ENCODE measurements at places on chromosomes 3 and 15. TPM values are rescaled to one million over a fixed set of nuclear protein-coding genes. Genes with fewer than 3 reads are reported as not detected.

CSPG5 gene
- 0.18 TPM for total RNA-seq

ONECUT1 gene
- total RNA-seq = 0.14 TPM

FEZF2 gene
- total RNA-seq = not detected

LRRIQ4 gene
- total RNA-seq = not detected

ITIH1 gene
- total RNA-seq = 0.18 TPM

GMNC gene
- not detected for total RNA-seq

SELENOT gene
- 106 TPM for total RNA-seq

SCAANT1 gene
- total RNA-seq = not detected

GCNT3 gene
- 0.14 TPM for total RNA-seq

TMEM108 gene
- total RNA-seq = not detected

SYNPR gene
- not detected for total RNA-seq

SQOR gene
- 96.5 TPM for total RNA-seq

PLA2G4D gene
- total RNA-seq = not detected

RHCG gene
- total RNA-seq = 0.14 TPM

ANKUB1 gene
- total RNA-seq = not detected

SNX33 gene
- 13.5 TPM for total RNA-seq

CCDC54 gene
- total RNA-seq = not detected

LSAMP gene
- 11.6 TPM for total RNA-seq

DUOX1 gene
- total RNA-seq = under 0.01 TPM

SPG21 gene
- 87.7 TPM for total RNA-seq

SAMD7 gene
- not detected for total RNA-seq

CYP19A1 gene
- total RNA-seq = 4.0 TPM

GXYLT2 gene
- total RNA-seq = 34.8 TPM

RAB27A gene
- 9.0 TPM for total RNA-seq

SEMA4B gene
- total RNA-seq = 28.3 TPM

HOMER2 gene
- total RNA-seq = 2.6 TPM

SACM1L gene
- total RNA-seq = 33.9 TPM

RMDN3 gene
- total RNA-seq = 14.5 TPM

ZBTB47 gene
- total RNA-seq = 21.5 TPM

INSYN1 gene
- total RNA-seq = 5.1 TPM

ARRDC4 gene
- 9.2 TPM for total RNA-seq

MUC20 gene
- 0.74 TPM for total RNA-seq

ZMYND10 gene
- total RNA-seq = 0.28 TPM

KBTBD12 gene
- total RNA-seq = not detected

TMEM40 gene
- not detected for total RNA-seq

SH2D7 gene
- total RNA-seq = not detected

GRK7 gene
- total RNA-seq = not detected

SLC12A1 gene
- not detected for total RNA-seq

FILIP1L gene
- 74.7 TPM for total RNA-seq
